ENCODE measurements at places on chromosomes 2 and 18.

GRCh38 chr2:60095903-60096302, 457.6 kb downstream of the BCL11A start:
- DNase-seq = no peak

DNA sequence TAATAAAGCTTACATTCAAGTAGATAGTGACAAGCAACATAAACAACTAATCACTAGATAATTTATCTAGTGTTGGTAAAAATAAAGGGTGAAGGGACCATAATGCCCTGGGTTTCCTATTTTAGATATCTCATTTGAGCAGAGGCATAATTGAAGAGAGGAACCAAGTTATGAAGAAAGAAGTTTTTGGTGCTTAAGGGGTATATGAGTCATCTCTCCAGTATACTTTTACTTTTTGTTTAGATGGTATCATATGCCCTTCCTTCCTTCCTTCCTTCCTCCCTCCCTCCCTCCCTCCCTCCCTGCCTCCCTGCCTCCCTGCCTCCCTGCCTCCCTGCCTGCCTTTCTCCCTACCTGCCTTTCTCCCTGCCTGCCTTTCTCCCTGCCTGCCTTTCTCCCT, 1053.5 kb upstream of the CELF4 start:
- DNase-seq = no peak

- DNase-seq = no peak
Measured at GRCh38 chr2:71634567-71634966, 181.2 kb downstream of the DYSF start.

DNA sequence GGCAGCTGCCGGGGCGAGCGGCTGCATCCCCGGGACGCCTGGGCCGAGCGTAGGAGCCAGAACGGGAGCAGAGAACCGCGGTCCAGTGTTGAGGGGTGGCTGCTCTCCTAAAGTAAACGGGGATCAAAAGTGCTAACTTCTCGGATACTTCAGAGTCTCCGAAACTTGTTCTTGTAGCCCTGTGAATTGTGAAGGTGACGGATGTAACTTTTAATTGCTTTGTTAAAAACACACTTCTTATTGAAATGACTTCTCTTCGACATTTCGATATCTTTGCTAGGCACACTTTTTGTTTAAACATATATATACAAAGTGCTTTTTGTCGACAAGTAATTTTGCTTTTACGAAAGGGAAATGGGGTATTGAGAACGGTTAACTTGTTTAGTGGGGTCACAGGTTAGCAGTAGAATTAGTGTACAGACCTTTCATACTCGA, 540 bp downstream of the ATP9B start:
- DNase-seq = no peak

DNA sequence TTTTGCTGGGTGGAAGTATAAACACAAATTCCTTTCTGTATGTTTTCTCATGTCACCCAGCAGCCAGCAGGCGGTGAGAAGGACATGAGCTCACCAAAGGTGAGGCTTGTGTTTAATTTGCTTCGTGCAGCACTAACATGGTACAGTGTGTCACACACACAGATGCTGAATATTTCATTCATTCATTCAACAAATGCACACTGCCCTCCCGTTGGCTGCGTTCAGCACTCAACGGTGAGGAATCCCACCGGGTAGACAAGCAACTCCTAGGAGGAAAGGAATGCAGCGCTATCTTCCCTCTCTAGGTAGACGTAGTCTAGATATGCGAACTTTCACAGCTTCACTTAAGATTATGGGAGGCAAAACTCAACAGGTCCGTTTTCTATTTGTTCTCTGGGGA, 85.1 kb downstream of the LONRF2 start:
- no peak for DNase-seq

GRCh38 chr18:27042177-27042576, 142.9 kb downstream of the CHST9 start:
- DNase-seq = no peak

DNA sequence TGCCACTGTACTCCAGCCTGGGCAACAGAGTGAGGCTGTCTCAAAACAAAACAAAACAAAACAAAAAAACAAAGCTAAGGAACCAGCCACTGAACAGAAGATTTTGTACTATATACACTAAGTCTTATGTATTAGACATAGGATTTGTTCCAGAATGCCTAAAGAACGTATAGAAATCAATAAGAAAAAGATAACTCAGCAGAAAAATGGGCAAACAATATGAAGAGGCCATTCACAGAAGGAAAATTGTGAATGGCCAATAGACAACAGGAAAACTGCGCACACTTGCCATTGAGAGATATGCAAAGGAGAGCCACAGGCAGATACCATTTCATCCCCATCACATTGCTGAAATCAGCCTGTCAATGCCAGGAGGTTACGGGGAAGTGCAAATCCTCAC, 14.9 kb upstream of the UBE2F start:
- no peak for DNase-seq

DNA sequence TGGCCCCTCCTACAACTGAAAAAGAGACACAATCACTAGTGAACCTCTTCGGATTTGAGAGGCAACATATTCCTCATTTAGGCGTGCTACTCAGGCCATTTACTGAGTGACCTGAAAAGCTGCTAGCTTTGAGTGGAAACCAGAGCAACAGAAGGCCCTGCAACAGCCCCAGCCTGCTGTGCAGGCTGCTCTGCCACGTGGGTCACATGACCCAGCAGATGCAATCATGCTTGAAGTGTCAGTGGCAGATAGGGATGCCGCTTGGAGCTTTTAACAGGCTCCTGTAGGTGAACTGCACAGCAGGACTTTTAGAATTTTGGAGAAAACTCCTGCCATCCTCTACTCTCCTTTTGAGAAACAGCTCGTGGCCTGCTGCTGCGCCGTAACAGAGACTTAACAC, 578.6 kb upstream of the RAB6C start:
- no peak for DNase-seq

DNA sequence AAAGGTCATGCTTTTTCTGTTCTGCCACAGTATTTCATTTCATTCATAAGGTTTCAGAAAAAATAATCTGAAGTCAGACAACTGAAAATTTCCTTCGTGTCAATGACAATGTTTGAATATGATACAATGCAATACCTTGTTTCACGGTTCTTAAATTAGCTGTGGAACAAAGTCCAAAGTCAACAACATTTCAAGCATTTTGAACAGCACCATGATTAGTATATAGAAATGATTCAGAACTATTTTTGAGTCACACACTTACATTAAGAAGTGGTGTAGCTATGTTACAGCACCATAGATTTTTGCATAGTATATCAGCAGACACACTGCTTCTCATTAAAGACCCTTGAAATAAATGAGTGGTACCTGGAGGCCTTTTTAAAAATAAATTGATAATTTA, 178.3 kb upstream of the DSEL start:
- no peak for DNase-seq

DNA sequence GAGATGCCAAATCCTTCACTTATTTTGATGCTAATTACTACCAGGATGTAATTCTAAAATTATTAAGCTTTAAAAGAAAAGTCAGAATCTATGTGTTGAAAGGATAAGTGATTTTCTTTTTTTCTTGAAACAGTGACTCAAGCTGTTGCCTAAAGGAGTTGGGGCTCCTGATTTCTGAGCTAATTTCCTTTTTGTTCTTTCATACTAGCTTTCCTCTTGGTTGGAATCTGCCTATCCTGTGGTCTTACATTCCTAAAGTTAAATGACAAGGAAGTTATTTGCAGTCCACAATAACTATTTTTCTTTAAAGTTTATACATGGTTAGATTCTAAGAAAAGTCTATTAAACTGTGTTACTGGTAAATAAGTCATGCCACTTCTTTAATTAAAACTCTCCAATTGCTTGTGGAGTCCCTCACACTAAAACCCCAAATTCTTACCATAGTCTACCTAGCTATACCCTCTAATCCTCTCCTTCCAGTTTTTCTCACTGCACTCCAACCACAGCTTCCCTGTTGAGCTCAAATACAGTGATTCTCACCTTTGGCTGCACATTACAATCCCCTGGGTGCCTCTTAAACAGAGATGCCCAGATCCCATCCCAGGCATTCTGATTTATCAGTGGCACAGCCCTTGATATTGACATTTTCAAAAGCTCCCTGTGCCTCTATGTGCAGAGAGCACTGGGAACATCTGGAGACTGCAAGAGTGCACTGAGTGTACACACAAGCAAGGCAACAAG, 63.3 kb upstream of the EFEMP1 start:
- no peak for DNase-seq

DNA sequence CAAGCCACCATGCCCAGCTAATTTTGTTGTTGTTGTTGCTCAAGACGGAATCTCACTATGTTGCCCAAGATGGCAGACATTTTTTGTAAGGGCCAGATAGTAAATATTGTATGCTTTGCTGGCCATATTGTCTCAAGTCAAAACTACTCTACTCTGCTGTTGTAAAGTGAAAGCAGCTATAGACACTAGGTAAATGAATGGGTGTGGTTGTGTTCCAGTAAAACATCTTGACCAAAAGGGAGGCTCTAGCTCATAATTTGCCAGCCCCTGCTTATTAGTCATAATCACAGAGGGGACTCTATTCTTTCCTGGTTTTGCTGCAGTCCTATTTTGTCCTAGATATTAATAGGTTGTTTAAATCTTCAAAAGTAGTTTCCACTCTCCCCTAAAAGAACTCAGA, 24.5 kb downstream of the MAPRE3 start:
- no peak for DNase-seq

DNA sequence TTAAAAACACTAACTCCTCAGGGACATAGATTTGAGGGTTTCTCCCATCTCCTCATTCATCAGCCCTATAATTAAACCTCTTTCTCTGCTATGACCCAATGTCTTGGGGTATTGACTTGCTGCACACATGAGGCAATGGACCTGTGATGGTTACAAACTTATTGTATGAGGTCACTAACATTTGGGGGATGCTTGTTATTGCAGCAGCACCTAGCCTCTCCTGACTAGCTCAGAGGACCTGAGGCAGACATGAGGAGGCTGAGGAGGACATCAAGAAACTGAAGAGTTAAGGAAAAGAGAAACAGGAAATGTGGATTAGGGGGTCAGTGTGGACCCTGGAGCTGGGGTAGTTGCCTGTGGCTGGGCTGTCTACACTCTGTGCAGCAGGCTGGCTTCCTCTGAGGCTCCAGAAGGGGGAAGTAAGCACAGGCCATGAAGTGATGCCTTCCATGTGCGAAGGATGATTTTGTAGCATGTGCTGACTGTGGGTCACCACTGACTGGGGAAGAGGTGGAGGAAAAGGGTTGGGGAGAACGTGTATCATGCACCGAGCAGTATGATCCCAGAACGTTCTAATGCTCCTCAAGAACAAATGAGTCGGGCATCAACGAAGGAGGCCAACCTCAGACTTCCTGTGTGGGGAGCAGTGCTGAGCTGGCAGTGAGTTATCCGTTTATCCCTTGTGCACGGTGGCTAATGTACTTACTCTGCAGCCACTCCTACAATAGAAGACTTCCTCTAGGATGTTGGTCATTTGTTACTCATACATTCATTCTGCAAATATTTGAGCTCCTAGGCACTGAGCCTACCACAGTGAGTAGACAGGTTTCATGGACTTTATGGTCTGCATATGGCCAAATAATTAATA, 42.1 kb upstream of the RFX8 start:
- peak; percentile 50 for DNase-seq

DNA sequence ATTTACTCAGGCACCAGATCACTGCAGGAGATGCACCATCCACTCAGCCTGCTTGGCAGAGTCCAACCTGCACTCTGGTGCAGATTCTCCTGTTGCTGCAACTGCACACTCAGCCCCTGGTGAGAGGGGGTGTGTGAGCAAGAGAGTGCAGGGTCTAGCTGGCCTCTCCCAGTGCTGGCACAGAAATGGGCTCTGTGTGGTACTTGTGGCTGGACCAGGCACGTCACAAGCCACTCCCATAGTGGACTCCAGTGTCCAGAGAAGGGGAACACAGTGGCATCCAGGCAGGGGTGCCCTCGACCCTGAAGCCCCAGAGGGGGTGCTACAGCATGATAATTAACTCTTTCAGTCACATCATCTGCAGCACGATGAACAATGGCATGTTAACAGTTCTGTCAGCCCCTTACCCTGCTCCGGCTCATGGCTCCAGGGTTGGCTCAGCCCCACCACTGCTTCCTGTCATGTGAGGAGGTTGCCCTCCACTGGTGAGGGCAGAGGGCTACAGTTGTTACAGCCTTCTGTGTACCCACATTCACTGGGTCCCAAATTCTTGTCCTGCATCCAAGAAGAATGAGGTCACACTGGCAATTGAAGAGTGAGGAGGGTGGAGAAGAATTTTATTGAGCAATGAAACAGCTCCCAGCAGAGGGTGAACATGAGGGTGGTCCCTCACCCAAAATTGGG, 135.7 kb downstream of the EVA1A start:
- no peak for DNase-seq

- DNase-seq = no peak
Measured at GRCh38 chr2:76413436-76413835, 702.7 kb upstream of the GCFC2 start.

DNA sequence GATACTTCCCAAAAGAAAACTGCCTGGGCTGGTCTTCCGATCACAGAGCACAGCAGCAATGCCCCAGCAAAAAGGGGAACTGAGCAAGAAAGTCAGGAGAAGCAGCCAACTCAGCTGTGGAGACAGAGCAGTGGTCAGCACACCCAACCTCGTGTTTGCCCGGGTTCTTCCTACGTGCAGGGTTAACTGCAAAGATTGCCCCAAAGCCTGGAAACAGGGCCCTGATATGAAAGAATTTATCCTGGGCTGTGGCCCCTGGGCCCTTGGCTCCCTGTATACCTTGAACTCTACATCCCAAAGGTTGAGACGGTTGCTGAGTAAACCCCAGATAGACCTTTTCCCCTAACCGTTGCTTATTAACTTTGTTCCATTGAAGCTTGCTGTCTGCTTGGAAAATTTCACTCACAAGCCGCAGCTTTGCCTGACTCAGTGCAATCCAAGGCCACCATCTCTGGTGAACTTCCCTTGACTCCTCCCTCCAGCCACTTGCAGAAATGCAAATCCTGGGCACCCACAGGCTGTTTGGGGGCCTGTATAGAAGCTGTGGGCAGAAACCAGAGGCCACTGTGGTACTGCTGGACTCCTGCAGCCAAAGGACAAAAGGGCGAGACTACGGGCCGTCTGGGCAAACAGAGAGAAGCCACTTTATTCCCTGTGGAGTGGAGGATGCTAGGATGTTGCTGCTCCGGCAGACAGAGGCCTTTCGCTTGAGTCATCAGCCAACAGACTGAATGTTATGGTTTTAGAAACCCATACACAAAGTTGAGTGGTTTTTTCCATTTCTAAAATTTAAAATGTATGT, 18.2 kb downstream of the NRP2 start:
- DNase-seq = peak; percentile 81
